ENCODE measurements at places on chromosomes 1 and 21.
A peak's percentile ranks its signal among the peaks of the same experiment; 100 is the strongest.

- no peak for DNase-seq
These were observed 1.8 kb upstream of the CKS1B start for GRCh38 chr1:154972517-154973343.

DNA sequence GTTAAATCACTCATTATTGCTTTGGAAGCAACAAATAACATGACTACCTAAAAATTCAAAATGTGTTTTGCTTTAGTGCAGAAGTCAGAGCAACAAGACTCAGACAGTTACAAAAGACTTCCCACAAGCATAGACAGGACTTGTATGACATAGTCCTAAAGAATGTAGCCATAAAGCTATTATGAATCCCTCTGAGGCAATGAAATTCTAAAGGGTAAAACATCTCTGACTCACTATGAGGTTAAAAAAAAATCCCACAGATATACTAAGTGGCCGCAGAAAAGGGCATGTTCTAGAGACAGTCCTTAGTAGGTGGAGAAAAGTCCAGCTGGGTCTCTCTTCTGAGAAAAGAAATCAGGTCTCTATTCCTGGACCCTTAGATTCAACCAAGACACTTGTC, 4.9 kb downstream of the PRKAB2 start:
- DNase-seq: no peak

GRCh38 chr1:245306628-245307410, 152.0 kb downstream of the KIF26B start:
- no peak for DNase-seq

- peak; percentile 48 for DNase-seq
These were observed 45.4 kb downstream of the PLEKHA6 start for GRCh38 chr1:204314171-204314892.

DNA sequence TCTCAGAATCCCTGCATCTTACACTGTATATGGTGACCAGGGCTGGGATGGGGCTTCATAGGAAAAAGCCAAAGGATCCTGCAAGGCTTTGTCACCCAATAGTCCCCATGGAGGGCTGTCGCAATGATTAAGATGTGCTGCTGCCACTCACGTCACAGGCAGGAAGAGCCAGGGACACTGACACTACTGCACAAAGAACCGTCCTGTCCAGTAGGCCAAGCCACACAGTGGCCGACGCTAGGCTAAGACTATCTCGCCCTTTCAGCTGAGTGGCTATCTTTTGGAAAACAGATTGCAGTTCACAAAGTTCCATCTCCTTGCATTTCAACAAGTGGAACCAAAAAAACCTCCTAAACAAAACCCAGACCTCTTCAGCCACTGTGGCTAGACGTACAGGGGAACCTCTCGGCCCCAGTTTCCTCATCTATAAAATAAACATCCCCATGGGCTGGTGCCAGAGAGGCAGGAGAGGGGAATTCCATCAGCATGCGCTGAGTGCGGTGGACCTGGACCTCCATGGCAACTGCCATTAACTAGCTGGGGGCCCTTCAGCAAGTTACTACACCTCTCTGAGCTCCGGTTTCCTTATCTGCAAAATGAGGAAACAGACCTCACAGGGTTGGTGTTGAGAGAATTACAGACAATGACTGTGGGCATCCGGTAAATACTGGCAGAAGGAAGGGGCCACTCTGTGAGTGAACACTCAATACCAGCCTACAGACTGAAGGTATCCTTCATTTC, 8.7 kb downstream of the CAPZB start:
- DNase-seq: peak; percentile 34

DNA sequence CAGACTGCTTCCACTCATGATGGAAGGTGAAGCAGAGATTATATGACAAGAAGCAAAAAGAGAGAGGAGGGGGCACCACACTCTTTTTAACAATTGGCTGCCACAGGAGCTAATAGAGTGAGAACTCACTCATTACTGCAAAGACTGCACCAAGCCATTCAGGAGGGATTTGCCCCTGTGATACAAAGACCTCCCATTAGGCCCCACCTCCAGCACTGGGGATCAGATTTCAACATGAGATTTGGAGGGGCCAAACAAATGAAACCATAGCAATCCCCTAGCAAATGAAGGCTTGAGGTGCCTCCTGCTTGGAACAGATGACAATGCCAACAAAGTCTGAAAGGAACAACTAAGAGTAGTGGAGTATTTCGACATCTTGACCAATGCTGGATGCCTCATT, 122.5 kb upstream of the COA6 start:
- DNase-seq: no peak

DNA sequence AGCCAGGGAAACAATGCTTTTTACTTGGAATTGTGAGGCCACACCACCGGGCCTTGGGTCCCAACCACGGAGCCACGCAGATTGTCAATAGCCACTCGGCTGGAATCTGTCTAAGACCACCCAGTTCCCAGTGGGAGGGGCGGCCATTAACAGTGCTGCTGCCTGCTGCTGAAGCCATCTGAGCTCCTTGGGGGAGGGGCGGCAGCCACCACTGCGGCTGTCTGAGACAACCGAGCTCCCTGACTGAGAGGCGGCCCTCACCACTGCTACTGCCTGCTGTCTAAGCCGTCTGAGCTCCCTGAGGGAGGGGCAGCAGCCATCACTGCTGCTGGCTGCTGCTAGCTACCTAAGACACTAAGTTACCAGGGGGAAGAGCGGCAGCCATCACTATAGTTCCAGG, 64.3 kb downstream of the DMRTA2 start:
- no peak for DNase-seq

GRCh38 chr1:2347896-2348295, 43.5 kb downstream of the MORN1 start:
- no peak for DNase-seq

DNA sequence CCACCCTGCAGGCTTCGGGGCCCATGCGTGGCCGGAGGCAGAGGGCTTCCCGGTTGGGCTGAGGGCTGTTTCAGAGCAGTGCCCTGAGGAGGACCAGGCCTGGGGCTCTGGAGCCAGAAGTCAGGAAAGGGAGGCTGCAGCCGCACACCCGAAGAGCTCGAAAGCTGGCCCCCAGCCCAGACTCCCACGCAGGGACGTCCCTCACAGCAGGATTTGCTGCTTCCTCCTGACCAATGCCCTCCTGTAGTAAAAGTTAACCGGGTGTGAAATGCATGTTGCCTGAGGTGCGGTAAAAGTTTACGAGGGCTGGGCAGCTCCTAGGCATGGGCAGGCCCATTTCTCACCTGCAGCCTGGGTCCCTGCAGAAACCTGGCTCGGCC, 101.5 kb upstream of the ARHGEF16 start:
- no peak for DNase-seq

DNA sequence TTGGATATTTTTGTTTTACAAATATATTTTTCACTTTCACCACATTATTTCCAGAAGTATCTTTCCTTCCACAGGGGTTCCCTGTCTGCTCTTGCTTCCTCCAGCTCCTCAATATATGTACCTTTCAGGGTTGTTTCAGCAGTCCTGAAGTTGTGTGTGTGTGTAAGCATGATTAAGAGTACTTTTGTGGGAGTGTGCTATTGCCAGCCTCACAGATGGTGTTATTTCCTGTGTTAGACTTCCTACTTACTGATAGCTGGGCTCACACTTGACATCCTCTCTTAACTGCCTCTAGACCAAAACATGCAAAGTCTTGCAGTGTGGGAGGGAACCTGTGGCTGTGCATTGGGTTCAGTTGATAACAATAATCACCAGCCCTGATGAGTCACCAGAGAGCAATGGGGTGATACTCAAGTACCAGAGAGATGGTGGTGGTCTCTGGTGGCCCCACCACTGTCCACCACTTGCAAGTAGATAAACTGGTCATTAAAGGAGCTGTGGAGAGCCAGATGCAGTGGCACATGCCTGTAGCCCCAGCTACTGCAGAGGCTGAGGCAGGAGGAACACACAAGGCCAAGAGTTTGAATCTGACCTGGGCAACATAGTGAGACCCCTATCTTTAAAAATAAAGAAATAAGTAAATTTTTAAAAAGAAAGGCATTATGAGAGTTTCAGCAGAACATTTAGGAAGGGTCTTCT, 126.7 kb downstream of the NR5A2 start:
- DNase-seq: peak; percentile 79

GRCh38 chr1:240985081-240985480, 371.9 kb downstream of the RGS7 start:
- DNase-seq: no peak

DNA sequence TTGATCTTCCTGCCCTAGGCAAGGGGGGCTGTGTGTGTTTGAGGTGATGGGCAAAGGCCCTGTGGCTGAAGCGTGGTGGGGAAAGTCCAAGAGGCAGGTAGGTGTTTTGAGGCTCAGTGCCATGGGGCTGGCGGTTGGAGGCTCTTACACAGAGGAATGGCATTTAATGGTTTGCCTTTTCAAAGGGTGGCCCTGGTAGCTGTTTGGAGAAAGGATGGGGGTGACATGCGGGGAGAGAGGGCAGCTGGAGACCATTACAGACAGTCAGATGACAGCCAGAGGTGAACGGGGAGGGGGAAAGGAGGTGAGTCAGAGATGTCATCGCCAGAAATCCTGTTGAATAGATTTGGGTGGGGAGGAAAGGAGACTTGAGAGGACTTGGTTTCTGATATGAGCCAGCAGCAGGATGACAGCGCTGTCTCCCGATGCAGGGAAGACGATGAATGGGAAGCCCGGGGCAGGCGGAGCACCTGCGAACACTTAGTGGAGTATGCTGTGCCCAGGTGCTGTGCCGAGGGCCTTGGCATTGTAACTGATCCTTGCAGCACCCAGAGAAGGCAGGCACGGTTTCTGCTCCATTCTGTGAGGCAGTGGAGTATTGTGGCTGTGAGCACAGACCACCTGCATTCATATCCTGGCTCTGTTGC, 56.3 kb downstream of the MAN1C1 start:
- DNase-seq: no peak

- DNase-seq: no peak
These were observed 562 bp downstream of the DYNLT5 start for GRCh38 chr1:66752671-66753371.
